GF-D8 (cell line): ENCODE measurements at places on chromosomes 4 and X.
A peak's percentile ranks its signal among the peaks of the same experiment; 100 is the strongest.

- no peak for DNase-seq
These were observed 1.9 kb downstream of the OCIAD2 start for GRCh38 chr4:48904541-48905142.

GRCh38 chr4:41747230-41748055, 1.1 kb downstream of the PHOX2B start:
- DNase-seq = no peak

GRCh38 chr4:118076958-118077766, 42.9 kb downstream of the NDST3 start:
- no peak for DNase-seq

- DNase-seq = no peak
These were observed 59.2 kb upstream of the SLC39A8 start for GRCh38 chr4:102404431-102404969.

DNA sequence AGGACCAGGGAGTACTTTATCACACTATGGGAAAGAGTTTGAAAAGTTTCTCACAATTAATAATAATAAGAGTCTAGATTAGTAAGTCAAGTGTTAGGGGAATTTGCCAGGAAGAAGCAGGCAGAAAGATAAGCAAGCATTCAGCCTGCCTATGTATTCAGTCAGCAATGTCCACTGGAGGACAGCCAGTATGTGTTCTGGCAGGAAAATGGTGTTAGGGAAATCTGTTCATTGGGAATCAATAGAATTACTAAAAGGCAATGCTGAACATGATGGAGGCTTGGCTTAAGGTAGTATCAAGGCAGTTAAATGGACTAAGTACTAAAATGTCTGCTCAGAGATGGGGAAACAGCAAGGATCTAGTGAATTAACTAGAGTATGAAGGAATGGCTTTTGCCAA, 221.2 kb downstream of the PPP4R3C start:
- no peak for DNase-seq

GRCh38 chr4:38612646-38613414, 51.2 kb upstream of the KLF3 start:
- no peak for DNase-seq

DNA sequence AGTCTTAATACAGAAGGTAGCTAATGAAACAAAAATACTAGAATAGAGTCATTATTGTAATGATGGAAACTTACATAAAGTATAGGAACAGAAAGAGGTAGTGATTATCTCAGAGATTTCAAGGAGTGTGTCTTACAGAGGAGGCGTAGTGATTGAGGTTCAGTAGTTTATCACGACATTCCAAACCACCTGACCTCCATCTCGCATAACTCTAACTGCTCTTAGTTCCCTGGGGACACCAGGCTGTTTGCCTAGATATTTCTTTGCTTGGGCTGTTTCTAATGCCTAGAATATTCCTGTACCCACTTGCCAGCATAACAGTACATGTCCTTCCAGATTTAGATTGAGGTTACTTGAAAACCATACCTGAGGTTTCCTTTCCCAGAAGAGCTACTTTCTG, 29.1 kb downstream of the STAG2 start:
- DNase-seq = no peak

- DNase-seq = no peak
These were observed 30.0 kb upstream of the PGK1 start for GRCh38 chrX:78074088-78074487.

GRCh38 chrX:51837921-51838320, 55.5 kb upstream of the MAGED1 start:
- DNase-seq = no peak

DNA sequence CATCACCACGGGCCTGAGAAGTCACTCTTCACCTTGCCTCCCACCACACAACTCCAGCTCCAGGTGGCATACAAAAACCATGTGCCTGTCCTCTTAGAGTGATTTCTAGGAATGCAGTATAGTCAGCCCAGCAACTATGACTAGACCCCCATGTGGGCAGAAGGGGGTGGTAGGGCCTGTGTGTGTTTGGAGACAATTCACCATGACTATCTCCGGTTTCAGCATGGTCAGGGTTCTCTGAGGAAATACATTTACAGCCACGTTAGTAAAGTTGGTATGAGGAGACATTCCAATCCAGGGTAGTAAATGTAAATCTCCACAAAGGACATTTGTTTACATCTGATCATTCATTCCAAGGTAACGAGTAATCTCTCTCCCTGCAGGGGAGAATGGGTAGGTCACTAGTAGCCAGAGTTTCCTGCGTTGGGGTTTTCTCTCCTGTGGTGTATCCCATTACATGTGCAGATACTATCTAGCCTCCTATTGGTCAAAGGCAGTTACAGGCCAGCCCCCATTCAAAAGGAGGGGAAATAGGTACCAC, 4.2 kb upstream of the MTMR1 start:
- DNase-seq = no peak

DNA sequence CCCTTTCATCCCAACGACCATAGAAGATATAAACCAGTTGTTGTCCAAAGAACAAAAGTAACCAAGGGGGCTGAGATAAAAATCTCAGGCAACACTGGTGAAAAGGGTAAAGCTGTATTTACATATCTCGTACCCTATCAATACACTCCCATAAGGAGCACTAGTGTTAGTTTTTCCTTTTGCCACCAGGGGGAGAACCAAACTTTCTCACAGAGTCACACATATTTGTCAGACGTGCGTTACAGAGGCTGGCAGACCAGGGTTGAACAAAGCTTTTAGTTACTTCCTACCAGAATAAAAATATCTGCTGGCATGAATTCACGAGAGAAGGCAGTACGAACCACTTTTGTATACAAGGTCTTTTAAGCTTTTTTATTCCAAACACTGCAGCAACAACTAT, 88.3 kb downstream of the AMELX start:
- DNase-seq = no peak

GRCh38 chr4:184102927-184103326, 114.7 kb downstream of the ENPP6 start:
- no peak for DNase-seq

DNA sequence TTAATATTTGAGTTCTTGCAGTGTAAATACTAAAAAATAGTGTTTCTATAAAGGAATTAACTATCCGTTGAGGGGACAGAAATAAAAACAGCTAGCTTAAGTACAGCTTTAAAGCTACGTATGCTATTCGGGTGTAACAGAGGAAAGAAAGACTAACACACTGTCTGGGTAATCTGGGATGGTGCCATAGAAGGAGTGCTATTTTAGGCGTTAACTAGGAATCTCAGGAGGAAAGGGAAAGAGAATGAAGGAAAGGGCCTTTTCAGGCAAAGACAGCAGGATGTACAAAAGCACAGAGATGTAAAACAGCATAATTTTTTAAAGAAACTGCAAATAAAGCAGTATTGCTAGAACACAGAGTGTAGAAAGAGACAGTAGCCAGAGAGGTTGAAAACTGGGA, 161.8 kb downstream of the RAP1GDS1 start:
- no peak for DNase-seq

DNA sequence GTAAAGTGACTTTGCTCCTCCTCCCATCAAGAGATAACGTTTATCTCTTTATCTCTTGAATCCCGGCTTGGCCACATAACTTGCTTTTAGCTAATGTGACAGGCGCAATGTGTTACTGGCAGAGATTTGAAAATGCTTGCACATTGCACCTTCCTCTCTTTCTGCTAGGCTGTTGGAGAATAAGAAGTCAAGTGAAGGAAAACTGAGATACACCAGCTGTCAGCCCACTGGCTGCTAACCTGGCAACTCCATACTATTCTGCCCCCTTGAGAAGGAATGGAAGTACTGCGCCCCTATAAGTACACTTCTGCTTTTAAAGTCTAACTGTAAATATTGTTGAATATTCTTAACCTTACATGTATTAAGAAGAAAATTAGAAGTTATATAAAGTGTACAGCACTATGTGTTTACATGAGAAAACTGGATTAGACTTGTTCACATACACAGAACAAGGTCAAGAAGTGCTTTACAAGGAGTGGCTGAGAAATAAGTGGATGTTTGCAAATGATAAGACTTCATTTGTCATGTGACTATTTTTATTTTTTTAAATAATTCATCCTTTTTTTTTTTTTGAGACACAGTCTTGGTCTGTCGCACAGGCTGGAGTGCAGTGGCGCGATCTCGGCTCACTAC, 424.5 kb upstream of the CTSO start:
- DNase-seq = no peak

- no peak for DNase-seq
These were observed 37.3 kb upstream of the GUCY1A1 start for GRCh38 chr4:155629183-155629825.

DNA sequence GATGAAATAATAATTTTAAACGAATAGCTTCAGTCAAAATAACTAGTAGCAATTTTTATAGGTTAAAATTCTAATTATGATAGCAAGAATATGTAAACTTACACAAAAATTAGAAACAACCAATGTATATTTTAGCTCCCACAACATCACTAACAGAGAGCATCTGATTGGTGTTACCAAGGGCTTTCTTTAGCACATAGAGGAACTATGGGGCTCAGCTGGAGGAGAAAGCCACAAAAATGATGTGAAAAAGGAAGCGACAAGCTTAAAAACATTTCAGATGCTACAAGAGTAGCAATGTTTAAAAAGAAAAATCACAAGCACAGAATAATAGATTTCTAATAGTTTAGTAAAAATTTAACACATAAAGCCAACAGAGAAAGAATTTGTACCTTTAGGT, 56.3 kb downstream of the ATP8A1 start:
- no peak for DNase-seq

DNA sequence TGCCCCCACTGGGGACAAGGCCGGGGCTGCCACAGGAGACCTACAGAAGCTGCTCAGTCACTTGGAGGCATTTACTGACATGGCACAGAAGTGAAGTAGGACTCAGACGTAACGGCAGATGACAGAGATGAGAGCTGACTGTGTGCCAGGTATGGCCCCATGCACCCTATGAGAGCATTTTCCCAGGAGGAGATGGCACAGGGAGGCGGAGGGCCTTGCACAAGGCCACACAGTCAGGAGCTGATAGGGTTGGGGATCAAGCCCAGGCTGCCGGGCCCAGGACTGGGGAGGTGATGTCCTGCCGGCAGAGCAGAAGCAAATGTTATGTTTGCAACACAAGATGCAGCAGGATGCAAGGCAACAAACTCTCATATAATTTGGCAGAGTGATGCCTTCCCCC, 34.1 kb downstream of the NAT8L start:
- DNase-seq = no peak

GRCh38 chr4:147596981-147597380, 20.2 kb upstream of the TMEM184C start:
- DNase-seq = no peak

DNA sequence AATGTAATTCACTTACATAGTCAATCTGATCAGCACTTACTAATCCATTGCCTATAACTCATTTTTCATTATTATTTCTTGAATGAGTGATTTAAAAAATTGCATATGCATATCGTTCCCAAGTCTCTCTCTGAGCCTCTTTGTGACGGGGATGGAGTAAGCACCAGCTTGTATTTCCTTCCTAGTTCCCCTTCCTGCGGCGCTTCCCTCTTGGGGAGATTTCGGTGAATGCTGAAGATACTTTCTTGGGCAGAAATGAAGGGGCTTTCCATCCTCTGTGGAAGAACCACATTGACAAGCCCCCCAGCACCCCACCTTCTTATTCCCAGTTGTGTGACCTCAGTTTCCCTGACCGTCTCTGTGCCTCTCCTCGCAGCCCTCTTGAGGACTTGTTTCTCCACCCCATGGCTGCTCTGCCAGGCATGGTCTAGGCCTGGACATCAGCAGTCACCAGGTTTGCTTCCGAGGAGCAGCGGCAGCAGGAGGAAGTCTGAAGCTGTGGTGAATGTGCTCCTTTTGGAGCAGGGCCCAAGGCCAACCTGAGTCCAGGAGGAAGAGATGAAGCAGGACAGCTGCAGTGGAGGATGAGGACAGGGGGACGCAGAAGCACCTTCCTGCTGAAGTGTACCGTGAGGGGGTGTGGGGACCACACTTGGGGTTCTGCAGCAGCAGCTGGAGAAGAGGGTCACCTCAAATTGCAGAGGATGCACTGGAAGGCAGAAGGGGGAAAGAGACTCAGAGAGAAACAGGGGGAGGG, 124.9 kb downstream of the IRF2 start:
- DNase-seq = no peak

GRCh38 chrX:31320740-31321139, 248.9 kb upstream of the FTHL17 start:
- DNase-seq = no peak

- DNase-seq = no peak
These were observed 60.0 kb upstream of the HELT start for GRCh38 chr4:184958127-184958922.

DNA sequence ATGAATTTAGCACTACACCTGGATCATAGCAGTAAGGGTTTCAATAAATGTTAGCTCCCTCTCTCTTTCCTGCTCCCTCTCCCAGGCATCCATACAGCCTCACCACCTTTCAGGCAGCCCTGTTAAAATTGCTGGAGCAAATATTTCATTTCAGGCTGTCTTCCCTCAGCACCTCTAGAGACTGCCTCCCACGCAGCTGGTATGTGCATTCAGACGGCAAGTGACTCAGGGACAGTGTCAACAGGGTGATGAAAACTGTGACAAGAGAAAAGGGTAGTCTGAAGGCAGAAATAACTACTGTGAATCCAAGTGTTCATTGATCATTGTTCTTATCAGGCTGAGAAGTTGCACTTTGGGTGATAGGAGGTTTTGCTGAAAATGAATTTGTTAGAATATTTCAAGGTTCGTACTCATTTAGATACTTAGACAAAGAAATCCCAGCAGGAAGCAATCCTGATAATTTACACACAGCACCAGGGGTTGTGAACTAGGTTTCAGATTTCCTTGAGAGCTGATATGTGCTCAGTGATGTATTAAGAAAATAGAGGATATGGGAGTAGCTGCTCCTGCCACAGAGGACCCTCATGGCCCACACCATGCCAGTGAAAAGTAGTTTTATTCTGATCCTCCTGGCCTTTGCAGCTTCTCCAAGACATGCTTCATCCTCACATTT, 424.2 kb downstream of the FGF13 start:
- DNase-seq = no peak

DNA sequence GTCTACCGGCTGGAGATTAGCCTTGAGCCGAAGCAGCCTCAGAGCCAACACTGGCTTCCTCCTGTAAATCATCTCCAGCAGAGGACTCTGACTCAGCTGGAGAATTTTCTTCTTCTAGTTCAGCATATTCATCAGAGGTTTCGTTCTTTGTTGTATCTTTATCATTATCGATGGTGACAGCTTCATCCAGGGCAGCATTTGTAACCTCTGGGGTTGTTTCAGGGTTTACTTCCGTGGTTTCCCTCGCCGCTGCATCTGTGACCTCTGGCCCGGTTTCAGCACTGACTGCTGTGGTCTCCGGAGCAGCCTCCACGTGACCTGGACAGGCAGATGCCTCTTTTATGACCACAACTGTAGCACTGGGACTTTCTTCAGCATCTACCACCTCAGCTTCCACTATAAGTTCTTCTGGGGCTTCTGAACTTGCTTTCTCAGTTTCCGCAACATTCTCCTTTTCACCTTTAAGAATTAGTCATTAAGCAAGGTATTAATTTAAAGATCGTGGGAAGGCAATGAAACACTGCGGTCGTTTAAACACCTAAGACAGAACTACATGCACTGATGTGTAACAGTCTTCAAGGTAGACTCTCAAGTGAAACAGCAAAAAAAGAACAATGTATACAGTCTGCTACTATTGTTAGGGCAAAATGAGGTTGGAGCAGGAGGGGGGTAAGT, 13.3 kb downstream of the MGARP start:
- DNase-seq = peak; percentile 84

- no peak for DNase-seq
These were observed 1135.7 kb upstream of the AGA start for GRCh38 chr4:178577933-178578332.
